ENCODE measurements at places on chromosomes 16 and 17.

DNA sequence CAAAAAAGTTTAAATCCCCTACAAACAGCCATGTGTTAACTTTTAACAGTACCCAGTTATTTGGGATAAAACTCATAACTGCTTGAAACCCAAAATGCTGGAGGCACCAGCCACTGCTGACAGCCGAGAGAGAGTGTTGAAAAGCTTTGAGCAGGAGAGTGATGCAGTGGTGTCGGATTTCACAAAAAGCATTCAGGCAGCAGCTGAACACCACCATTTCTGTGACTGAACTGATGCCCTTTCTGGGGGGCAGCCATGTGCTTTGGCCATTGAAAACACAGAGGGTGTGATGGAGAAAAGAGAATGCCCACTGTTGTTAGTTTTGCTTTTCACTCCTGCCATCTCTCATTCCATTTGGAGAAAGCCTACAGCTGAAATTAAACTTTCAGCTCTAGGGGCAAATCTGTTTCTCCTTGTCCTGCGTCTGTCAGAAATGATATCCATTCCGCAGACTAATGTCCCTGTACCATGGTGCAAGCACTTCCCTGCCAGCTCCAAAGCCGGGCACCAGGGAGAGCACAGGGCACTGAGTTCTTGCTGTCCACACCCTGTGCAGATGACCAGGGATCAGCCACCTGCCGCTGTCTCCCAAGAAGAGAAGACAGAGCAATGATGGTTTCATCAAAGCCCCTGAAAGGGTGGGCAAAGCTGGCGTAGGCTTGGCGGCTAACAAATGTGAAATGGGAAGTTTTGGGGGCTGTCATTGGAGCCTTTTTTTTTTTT lies 16.6 kb upstream of the MLYCD start:
- no peak for DNase-seq

- DNase-seq: no peak
Observed at GRCh38 chr17:29836643-29837042, 93.4 kb downstream of the SSH2 start.

- DNase-seq: peak; percentile 56
Observed at GRCh38 chr16:2236337-2237101, at the start of gene DNASE1L2. TSS of gene DNASE1L2 (plus strand) at chr16:2236444. CDS start at chr16:2236817, 373 bp downstream.

- peak; percentile 30 for DNase-seq
Observed at GRCh38 chr16:75202069-75202590, 4.8 kb downstream of the CTRB2 start.

GRCh38 chr16:11163761-11164261 lies 92.2 kb downstream of the SOCS1 start:
- DNase-seq: no peak

DNA sequence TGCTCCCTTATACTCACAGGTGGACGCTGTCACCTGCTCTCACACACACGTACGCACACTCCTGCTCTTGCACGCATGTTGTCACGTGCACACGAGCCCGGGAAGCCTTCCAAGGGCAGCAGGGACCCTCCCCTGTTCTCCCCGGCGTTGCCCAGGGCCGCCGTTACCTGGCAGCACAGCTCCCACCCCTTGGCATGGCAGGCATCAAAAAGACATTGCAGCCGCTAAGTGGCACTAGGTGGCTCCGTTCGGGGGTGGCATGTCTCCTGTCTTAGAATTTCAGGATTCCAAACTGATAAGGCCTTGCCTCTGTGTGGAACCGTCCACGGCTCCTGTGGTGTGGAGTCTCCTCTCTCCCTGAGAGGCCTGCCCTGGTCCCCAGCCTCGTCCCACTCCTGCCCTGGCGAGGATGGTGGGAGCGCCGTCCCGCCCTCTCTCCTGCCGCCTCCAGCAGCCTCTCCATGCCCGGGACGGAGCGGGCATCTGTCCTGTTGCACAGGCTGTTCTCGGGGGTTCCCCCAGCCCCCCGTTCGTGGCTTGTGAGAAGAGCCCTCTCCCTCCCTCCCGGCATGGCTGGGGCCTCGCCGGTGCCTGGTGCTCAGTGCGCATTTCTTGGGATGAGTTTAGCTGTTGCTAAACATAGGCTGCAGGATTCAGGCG lies 126.7 kb upstream of the GSE1 start:
- no peak for DNase-seq

GRCh38 chr17:74497471-74497870 lies 31.0 kb downstream of the CD300A start:
- no peak for DNase-seq

DNA sequence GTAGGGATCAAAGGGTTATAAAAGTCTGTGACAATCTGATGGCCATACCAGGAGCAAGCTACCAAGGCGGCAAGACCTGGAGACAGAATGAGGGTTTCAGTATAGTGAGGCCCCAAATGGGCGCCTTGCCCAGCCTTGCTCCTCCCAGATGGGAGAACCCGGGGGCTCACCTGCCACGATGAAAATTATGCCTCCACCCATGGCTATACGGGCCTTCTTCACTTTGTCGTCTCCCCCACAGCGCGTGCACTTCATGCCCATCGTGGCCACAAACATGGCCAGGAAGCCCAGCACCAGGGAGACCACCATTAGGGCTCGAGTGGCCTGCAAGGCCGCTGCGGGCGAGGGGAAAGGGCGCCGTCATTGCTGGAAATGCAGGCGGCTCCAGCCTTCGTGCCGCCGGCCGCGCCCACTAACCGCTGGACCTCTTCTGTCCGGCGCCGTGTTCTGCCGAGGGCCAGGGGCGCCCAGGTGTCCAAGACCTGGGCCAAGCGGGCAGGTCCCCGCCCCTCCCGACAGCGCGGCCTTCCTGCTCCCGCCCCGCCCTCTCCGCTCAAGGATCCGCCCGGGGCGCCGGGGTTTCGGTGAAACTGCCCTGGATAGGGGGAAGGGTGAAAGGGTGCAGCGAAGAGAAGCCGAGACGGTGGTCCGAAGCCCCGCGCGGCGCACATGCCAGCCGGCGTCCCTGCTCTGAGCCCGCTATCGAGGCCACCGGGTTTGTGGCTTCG lies 1.5 kb downstream of the CLDN7 start:
- DNase-seq: no peak

- DNase-seq: no peak
Observed at GRCh38 chr16:57318240-57318970, 33.9 kb upstream of the PLLP start.

DNA sequence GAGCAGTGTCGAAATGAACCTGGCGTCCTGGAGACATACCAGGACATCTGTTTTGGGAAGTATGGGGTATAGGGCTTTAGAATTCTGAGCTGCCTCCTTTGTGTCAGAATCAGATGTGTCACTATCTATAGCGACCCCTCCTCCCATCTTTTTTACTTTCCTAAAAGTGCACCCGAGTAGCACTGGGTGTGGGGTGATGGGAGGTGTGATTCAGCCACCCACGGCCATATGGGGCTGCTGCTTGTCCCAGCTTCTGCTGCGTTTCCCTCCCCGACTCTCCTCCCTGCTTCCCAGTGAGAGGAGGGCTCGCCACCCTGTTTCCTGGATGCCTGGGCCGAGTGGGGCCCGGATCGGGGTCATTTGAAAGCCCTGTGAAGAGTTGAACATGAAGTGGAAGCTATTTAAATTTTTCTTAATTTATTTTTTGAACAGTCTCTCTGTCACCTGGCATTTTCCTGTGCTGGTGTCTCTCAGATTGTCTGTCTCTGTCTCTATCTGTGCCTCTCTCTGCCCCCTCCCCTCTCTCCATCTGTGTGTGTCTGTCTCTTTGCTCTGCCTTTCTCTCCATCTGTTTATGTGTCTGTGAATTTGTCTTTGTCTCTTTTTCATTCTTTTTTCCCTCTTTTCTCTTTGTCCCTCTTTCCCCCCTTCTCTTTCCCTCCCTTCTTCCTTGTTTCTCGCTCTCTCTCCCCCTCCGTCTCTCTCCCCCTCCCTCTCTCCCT lies 638.8 kb upstream of the EEF2KMT start:
- DNase-seq: no peak

- DNase-seq: no peak
Observed at GRCh38 chr17:3770466-3770865, 30.5 kb downstream of the ITGAE start.

- DNase-seq: no peak
Observed at GRCh38 chr17:65453204-65453931, 108.1 kb downstream of the AXIN2 start.

DNA sequence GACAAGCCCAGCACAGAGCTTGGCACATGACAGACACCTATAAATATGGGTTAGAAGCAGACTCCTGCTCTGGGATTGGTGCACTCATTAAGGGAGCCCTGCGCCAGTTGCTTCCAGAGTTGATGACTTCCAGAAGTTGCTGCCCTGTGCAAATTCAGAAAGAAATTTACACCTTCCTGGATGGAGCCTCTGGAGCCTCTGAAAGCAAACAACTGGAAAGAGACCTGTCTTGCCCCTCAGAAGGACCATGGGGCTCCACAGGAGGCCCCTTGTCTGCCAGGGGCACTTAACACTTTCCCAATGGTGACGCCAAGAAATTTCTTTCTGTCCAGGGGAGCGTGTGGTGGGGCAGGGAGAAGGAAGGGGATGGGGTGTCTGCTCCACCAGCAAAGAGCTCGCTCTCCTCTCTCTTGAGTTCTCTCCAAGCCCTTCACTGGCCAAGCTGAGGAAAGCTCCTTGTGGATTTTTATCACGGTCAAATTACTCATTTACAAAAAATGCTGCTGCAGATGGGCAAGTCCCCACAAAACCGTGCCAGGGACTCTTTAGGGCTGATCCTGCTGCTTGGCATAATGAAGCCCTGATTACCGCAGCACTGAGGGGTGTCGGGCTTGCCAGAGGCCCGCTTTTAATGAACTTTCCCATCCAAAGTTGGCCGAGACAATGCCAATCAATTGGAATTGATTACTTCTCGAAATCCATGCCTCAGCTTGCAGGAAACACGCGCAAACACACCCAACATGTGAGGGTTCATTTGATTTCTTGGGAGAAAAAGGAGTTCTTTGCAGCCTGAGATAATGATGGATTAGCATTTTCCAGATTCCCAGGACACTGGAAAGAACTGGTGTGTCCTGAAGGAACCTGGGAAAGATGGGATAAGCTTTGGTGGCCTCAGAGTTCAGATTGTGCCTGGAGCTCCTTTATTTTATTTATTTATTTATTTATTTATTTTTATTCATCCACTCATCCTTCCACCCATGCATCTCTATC lies 583.6 kb upstream of the CDH5 start:
- DNase-seq: no peak

- no peak for DNase-seq
Observed at GRCh38 chr16:1749152-1750117, 21.9 kb downstream of the NME3 start.

- DNase-seq: no peak
Observed at GRCh38 chr17:9364837-9365430, 210.7 kb downstream of the STX8 start.

DNA sequence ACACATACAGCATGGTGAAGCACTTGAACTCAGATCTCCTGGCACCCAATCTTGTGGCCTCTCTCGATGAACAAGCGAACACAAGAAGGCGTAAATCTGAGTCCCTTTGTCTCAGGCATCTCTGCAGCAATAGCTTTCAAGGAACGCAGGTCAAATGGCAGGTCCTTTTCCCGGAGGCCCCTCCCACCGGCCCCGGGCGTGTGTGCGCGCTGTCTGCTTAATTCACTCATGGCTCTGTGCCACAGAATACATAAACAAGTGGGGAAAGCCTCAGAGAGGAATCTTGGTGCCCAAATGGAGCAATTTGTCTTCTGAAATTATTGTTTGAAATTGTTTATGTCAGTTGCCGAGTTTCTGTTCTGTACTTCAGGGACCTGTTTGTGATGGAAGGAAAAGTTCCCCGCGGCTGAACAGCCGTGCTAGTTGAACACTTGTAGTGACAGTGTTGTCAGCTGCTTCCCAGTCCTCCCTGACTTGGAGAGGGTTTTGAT lies 14.8 kb downstream of the MYOCD start:
- DNase-seq: peak; percentile 18

GRCh38 chr17:72379516-72379915 lies 258.7 kb downstream of the SOX9 start:
- DNase-seq: no peak

- DNase-seq: no peak
Observed at GRCh38 chr16:82197540-82198240, 27.7 kb upstream of the MPHOSPH6 start.

GRCh38 chr17:51224402-51225262 lies 35.2 kb downstream of the MBTD1 start:
- DNase-seq: no peak
